ENCODE measurements at places on chromosomes 2 and 18.

GRCh38 chr2:38552259-38552658 lies 50.5 kb downstream of the HNRNPLL start:
- no peak for DNase-seq

DNA sequence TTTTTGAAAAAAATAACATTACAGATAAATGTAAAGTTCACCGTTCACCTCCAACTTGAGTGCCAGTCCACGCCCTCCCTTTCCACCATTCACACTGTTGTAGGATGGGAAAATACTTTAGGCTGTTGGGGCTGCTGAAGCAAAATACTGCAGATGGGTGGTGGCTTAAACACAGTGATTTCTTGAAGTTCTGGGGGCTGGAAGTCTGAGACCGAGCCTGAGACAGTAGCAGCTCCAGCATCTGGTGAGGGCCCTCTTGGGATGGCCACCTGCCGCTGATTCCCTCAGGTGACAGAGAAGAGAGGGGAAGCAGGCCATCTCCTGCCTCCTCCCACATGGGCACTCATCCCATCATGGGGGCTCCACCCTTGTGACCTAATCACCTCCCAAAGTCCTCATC lies 17.7 kb downstream of the ALLC start:
- DNase-seq: no peak

DNA sequence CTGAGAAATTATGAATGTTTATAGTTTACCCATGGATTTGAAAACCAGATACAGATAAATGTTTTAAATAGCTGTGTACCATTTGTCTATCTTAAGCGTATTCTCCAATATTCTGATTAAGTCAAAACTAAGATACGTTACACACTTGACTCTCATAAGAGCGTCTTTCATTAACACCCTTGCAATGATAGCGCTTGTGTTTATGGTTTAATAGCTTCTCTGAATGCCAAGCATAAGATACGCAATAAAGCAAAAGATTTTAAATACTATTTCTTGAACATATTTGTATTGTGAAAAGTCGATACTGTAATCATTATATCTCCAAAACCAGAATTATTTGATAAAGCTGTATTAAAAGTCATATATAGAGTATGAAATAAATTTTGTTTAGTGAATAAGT lies 3.0 kb downstream of the CALCRL start:
- DNase-seq: no peak

DNA sequence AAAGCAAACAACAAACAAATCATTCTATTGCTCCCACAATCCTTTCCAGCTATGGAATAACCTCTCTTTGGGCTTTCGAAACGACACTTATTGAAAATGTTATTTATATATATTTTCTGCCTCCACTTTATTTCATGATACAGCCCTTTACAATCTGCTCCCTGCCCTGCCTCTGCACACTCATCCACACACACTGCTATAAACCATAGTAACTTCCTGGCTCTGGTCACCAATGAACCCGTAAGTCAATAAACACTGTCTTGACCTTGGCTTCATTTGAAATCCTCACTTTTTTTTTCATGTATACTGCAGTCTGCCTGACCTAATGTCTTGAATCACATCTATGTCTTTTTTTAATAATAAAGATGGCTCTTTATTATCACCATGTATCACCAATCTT lies 161.5 kb downstream of the SLC39A10 start:
- no peak for DNase-seq

- DNase-seq: no peak
Measured at GRCh38 chr2:198157314-198157713, 352.9 kb downstream of the PLCL1 start.
